SHP77 treated with DMSO at 0.1 percent for 48 hours (cell line): ENCODE measurements at places on chromosomes 16 and 17.

DNA sequence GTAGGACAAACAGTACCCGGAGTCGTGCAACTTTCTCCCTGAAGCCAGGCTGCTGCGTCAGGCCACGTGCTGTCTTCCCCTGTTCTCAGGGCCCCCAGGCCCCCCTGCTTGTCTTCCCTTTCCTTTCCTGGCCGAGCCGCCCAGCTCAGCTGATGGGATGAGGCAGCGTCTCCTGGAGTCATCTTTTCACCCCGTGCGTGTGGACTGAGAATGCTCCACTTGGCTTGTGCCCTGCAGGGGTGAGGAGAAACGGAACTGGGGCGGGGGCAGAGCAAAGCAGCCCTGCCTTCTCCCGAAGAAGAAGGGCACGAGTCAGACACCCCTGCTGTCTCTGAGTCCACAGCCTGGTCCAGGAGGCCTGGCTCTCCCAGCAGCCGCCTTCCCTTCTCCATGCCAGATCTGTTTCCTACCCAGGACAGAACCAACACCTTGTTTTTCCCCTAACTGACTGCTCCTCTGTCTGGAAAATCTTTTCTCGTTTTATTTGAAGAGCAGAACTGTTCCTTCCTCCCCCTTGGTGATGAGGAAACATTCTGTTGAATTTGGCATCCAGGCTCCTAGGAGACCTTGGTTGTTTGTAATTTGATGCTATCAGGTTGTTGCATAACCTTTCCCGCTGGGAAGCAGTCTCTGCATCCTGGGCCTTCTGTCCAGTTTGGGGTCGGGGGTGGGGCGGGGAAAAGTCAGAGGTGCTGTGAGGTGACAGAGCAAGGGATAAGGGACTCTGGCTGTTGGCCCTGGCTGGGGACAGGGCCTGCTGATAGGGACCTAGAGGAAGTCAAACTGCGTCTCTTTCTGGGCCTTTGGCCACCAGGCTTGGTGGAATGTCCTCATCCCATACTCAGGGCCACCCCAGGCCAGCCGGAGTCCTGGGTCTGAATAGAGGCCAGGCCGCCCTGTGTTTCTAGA lies 78.8 kb downstream of the WIPI1 start:
- DNase-seq, result no peak

DNA sequence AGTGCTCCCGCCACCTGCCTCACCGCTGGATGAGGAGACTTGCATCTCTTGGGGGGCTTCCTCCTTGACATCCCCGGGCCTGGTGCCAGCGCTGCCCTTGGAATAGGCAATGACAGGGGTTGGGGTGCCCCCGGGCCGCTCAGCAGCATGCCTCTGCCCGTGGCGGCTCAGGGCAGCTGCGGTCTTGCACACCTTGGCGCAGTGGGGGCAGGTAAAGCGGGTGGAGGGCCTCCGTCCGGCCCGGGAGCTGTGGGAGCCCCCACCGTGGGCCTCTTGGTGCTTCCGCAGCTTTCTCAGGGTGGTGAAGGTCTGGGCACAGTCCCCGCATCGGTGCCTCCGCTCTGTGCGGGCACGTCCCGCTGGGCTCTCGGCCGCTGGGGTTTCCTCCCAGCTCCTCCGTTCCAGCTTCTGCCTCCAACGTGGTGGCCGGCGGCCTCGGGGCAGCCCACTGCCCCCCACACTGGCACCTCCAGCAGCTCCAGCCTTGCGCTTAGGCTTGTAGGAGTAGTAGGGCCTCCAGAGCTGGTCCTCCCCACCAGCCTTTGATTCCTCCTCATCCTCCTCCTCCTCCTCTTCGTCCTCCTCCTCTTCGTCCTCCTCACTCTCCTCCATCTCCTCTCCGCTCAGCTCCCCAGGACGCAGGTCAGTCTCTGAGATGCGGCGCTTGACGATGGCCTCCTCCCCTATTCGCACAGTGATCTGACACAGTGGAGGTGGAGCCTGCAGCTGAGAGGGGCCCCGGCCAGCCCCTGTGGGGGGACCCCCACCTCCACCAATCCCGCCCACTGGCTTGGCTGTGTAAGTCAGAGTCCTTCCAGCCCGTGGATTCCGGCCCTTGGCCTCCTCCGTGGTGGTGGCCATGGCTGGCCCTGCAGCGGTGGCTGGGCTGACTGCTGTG lies 16.7 kb downstream of the ZBTB4 start:
- DNase-seq, result no peak

- no peak for DNase-seq
These were observed 8.0 kb upstream of the XYLT2 start for GRCh38 chr17:50337956-50338355.

- DNase-seq, result no peak
These were observed 18.7 kb downstream of the ACSM3 start for GRCh38 chr16:20782470-20782869.

- DNase-seq, result no peak
These were observed 73.4 kb downstream of the PLD6 start for GRCh38 chr17:17132746-17133145.

- DNase-seq, result no peak
These were observed 863 bp downstream of the ADCY9 start for GRCh38 chr16:4115209-4115948.

DNA sequence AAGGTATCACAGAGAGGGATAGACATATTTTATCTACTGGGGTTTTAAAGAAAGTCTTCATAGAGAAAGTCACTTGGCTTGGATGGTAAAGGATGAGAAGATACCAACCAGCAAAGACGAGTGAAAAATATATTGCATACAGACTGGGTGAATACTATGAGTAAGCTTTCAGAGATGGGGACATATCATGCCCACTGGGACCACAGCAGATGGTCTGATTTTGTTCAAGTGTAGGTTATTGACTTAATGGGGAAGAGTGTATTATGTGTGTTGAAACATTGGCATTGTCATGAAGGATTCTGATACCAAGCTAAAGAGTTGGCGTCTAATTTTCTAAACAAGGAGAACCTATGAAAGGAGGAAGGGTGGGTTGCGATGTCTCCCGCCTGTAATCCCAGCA lies 13.8 kb upstream of the MMD start:
- no peak for DNase-seq

GRCh38 chr17:42252597-42253550 lies 23.3 kb downstream of the STAT5B start:
- DNase-seq, result no peak

DNA sequence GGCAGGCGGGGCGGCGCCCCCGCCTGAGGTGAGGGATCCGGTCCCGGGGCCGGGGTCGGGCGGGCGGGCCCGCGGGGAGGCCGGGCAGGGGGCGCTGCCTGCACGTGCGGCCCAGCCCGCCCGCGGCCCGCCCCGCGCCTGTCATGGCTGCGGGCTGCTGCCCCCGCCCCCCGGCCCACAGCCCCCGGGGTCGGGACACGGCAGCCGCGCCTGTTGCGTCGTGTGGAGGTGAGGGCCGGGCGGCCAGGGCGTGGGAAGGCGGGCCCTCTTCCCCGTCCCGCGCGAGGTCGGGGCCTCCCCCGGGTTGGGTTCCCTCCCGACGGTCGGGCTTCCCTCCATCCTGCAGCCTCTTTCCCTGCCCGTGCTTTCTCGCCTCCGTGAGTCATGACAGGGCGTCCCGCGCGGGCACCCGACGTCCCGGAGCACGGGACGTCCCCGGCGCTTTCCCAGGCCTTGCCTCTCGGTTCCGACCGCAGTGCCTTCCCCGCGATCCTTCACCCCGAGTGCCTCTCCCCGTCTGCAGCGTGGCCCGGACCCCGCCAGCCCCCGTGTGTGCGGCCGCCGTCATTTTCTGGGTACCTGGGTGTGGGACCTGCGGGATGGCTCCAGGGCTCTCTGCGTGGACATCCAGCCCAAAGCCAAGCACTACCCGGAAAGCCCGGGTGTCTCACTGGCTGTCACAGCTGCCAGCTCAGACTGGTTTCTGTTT lies 76.7 kb downstream of the CHD9 start:
- DNase-seq, result no peak

GRCh38 chr17:51709694-51710633 lies 448.6 kb downstream of the CA10 start:
- DNase-seq, result no peak

DNA sequence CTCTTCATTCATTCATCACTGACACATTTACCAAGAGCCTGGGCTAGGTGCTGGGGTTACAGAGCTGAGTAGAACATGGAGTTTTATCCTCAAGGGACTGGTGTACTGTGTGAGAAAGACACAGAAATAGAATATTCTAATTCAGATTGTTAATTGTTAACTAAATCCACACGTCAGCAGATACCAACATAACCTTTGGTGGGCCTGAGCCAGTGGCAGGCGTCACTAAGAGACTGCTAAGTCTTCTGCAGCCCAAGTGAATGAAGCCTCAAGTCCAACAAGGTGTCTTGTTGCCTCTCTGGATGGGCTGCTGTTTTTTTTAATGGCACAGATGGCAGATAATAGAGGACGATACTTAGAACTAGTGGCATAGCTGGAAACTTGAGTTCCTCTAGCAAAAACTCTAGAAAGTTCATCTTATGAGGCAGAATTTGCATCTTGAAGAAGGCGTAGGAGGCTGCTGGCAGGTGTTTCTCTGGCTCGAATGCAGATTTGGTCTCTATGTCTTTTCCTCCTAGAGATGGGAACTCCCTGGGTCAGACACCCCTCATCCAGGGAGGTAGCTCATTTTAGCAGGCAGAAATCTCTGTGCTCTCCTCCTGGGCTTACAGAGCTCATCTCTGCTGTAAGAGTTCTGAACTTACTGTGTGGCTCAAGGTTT lies 179.5 kb downstream of the NTN1 start:
- no peak for DNase-seq
